Activated CD4-positive, alpha-beta T cell treated with anti-CD3 and anti-CD28 coated beads for 24 hours (primary cell): ENCODE measurements at places on chromosomes 11 and 22.

- no peak for DNase-seq
Measured at GRCh38 chr11:66360406-66361073, 11.0 kb downstream of the SLC29A2 start.

DNA sequence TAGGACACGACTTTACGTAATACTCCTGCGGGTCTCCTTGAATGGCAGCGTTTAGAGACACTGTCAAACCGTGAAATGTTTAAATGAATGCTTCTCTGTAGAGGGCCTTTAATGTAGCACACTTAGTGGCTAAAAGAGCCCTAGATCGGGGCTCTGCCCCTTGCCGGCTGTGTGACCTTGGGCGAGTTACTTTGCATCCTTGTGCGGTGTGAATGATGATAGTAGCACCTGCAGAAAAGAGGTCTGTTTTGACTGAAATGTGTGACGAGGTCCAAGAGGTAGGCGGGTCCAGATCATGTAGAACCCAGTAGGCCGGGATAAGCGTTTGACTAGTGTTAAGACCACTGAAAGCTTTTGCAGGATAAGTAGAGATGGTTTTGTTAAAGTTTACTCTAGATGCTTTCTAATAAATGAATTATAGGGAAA lies 866 bp downstream of the MED17 start:
- no peak for DNase-seq

- no peak for DNase-seq
Measured at GRCh38 chr11:109133159-109133558, 288.8 kb upstream of the C11orf87 start.

DNA sequence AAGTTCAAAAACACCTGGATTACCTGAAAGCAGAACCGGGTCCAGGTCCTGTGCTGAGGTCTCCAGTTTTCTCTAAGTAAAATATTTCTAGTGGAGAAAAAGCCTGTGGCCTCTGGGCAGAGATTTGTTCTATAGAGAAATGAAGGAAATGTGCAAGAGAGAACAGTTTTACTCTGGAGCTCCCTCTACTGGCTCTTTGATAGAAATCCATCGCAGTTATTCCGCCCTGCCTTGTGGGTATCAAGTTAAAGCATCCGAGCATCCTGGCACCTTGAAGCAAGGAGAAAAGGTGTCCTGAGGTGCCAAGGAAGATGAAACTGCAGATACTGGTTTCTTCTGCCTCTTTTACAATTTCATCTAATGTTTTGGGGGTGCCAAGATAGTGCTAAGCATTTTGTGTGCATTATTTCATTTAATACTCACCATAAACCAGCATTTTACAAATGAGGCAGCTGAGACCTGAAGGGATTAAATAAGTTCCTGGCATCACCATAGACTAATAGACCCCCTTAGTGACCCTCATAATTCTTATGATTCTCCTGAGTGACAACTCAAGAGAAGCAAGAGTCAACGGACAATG lies 113.1 kb upstream of the HSD17B12 start:
- no peak for DNase-seq
